Nasal cavity respiratory epithelium epithelial cell of viscerocranial mucosa (primary cell): ENCODE measurements at places on chromosomes 7 and 10. TPM values are rescaled to one million over a fixed set of nuclear protein-coding genes. Genes with fewer than 3 reads are reported as not detected.

LRRC17 gene
- 0.28 and 0.68 TPM in 2 replicates for total RNA-seq

PLXNA4 gene
- total RNA-seq = under 0.01 TPM in 2 replicates

PCDH15 gene
- total RNA-seq = not detected in 2 replicates

NPY4R gene
- 0.07 TPM in 1 of 2 replicates, not detected in the other for total RNA-seq

TSPAN15 gene
- total RNA-seq = 4.4 and 12.7 TPM in 2 replicates

PTPRE gene
- 14.0 and 30.3 TPM in 2 replicates for total RNA-seq

GLI3 gene
- total RNA-seq = 1.7 and 7.7 TPM in 2 replicates

AMPH gene
- total RNA-seq = not detected in 2 replicates

NEURL1 gene
- total RNA-seq = 1.6 and 2.7 TPM in 2 replicates

TACC2 gene
- 26.3 and 43.9 TPM in 2 replicates for total RNA-seq

HOXA1 gene
- total RNA-seq = 0.07 and 0.68 TPM in 2 replicates

SLC13A1 gene
- total RNA-seq = not detected in 2 replicates

CYP2C19 gene
- 0.50 TPM in 1 of 2 replicates, not detected in the other for total RNA-seq

HYAL4 gene
- under 0.01 and 0.14 TPM in 2 replicates for total RNA-seq

POLR1F gene
- 19.5 and 28.8 TPM in 2 replicates for total RNA-seq

WNT2 gene
- not detected in 2 replicates for total RNA-seq

EBLN1 gene
- total RNA-seq = not detected in 2 replicates

CLDN4 gene
- 44.1 and 64.8 TPM in 2 replicates for total RNA-seq
